ENCODE measurements at places on chromosomes 3 and 15.

- DNase-seq: no peak
These were observed 193.4 kb upstream of the RASGRP1 start for GRCh38 chr15:38758043-38758442.

- no peak for DNase-seq
These were observed 47.2 kb downstream of the MCF2L2 start for GRCh38 chr3:183381179-183381578.

GRCh38 chr15:69034352-69034751 lies 19.9 kb downstream of the NOX5 start:
- no peak for DNase-seq

GRCh38 chr15:81146466-81146865 lies 12.4 kb downstream of the CFAP161 start:
- DNase-seq: no peak

- no peak for DNase-seq
These were observed 137.9 kb downstream of the CBLB start for GRCh38 chr3:105730801-105731354.

DNA sequence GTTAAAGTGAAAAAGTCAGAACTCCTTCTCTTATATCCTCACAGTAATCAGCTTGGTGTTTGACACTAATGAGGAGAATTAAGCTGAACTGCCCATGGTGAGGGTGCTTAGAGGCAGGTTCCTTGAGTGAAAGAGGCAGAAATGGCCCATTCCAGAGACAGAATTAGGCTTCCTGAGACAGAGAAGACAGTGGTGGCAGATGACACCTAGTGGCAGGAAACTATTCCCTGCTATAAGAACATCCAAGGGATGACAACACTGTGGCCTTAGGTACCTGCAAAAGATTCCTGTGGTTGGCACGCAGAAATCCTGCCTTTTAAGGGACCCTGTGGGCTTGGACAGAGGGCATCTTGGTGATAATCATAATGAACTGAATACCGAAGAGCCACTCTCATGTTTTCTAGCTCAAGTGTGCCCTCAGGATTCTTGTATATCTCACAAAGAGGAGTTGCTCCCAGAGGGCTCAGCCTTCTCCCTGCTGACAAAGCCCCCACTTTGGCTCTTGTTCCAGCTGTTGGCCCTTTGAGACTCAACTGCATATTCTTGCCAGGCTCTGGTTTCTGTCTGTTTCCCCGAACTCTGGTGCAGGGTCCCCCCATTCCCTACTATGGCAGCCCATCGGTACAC lies 56.0 kb downstream of the KBTBD12 start:
- no peak for DNase-seq

DNA sequence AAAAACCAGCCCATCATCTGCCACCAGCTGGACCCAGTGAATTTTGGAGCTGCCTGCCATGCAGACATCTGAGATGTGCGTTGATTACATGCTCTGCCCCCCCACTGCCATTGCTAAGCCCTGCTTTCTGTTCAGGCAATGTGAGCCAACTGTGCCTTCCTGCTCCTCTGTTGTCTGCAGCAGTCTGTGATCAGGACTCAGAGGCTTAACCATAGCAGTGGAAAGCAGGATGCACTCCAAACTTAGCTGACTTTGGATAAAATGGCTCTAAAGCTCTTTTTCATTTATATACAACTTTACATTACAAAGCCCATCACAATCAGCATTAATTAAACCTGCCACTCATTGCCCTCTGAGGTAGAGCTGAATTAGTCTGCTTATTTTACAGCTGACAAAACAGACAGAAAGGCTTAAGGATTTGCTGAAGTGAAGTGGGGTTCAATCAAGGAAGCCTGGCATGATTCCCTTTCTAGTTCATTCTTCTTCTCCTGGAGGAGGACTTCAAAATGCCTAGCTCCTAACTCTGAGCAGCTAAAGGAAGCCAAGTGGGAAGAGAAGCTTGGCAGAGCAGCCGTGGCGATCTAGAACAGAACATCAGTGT lies 15.7 kb upstream of the RPS27L start:
- DNase-seq: no peak

DNA sequence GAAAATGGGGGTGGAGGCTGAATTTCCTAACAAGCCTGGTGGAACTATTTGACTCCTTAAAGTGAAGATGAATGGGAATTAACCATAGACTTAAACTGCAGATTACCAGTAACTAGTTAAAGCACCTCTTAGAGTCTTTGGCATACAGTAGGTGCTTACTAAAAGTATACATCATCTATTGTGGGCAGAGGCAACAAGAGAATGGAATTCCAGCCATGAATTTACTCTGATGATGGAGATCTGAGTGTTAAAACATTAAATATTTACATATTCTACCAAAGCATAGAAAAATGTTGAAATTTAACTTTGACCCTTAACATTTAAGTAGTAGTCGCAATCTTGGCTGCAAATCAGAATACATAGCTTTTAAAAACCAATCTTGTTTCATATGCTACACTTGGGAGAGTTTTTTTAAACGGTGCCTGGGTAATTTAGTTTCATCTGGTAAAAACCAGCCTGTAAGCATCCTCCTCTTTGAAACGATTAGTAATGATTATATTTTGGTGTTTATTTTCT lies 5.2 kb downstream of the UBA5 start:
- no peak for DNase-seq

DNA sequence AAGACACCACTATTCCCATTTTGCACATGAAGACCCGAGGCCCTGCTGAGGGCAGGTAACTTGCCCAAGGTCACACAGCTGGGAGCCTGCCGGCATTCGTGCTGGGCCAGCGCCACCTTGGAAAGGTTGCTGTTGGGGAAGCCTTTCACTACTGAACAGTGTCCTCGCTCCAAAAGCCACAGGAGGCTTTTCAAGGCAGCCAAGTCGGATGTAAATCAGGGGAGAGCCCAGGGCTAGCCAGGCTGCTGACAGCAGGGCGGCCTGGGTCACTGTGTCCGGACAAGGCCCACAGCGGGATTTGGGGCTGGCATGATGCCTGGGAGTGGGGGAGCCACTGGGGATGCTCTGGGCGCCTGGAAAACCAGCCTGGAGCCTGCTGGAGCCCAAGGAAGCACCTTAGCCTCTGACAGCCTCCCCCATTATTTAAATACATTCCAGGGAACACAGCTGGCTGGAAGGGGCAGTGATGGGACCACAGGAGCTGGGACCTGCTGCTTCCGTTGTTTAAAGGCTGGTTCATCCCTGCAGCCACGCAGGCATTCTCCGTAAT lies 10.5 kb downstream of the SLC6A6 start:
- DNase-seq: no peak

DNA sequence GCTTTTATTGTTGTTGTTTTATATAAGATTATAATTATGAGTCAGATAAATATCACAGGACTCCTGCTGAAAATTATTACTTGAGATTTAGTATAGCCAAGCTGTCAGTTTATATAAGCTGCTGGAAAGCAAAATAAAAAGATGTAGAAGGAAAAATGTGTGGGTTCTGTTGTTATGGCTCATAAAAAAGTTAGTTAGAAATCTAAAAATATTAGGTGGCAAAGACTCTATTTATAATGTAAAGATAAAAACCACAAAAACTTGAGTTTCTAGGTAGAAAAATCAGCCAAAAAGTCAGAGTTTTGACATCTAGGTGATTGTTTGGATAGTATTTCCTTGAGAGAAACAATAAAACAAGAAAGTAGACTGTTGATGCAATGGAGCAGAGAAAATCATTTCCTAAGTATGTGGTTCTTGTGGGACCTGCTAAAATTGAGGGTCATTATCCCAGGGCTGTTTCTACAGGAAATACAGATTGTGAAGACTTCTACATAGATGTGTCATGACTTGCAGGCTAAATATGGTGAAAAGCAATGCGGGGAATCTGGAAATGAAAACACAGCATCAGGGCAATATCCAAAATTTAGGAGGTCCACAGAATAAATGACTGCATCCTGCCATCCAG lies 1109.6 kb upstream of the CADM2 start:
- DNase-seq: no peak

GRCh38 chr3:188174317-188175044 lies 20.5 kb downstream of the LPP start:
- no peak for DNase-seq

GRCh38 chr3:43948013-43948412 lies 257.3 kb downstream of the ABHD5 start:
- no peak for DNase-seq

DNA sequence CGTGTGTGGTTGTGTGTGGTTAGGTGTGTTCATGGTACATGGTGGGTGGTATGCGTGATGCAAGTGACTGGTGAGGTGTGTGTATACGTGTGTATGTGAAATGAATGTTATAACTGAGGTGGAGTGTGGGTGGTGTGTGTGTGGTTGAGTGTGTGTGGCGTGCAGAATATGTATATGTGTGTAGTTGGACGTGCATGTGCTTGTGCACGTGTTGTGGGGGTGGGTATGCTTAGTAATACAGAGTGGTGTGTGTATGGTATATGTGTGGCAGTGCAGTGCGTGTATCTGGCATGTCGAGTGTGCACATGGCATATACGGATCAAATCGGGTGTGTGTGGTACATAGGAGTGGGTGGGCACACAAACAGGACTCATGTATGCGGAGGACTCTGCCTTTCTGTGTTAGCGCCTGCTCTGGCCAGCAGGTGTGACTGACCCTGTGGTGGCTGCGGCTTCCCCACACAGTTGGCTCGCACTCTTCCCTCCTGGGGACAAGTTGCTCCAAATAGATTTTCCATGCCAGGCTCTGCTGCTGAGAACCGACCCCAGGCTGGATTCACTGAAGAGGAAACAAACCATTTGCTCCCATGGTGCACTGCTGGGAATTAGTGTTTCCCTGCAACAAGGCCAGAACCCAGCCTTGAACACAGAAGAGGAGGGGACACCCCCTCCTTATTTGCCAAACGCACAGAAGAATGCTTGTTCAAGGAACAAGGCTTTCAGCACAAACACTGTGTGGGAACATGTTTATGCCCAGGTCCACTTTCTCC lies 1.2 kb upstream of the C3orf70 start:
- DNase-seq: no peak

- DNase-seq: no peak
These were observed 2.7 kb downstream of the BCL6 start for GRCh38 chr3:187742351-187743171.

GRCh38 chr15:57892181-57892580 lies 173.3 kb downstream of the ALDH1A2 start:
- no peak for DNase-seq

- DNase-seq: no peak
These were observed 9.5 kb downstream of the ADAMTS17 start for GRCh38 chr15:100332231-100332630.

DNA sequence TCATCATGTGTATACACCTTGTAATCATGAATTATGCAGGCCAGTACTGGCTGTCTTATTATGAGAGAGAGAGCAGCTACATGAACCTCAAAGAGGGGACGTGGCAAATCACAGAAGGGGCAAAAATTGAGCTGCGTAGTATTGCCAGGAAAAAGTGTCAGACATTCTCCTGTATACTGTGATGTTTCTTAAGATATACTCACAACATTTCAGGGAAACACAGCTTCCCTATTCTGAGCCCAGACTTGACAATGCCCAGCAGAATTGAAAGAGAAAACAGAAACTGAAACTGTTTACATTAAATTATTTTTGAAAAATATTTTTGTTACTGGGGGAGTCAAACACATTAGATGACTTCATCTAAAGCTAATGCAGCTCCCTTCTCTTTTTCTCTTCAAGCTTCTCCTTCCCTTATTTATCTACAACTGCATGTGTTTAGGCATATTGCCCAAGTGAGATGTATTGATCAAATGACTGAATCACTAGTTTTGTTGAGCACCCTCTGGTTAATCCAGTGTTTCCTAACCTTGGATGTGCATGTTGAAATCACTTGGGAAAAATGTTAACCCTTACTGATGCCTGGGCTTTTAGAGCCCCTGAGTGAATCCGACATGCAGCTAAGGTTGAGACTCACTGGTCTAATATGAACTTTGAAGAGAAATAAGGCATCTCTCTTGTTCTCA lies 39.5 kb downstream of the CADPS start:
- DNase-seq: no peak

DNA sequence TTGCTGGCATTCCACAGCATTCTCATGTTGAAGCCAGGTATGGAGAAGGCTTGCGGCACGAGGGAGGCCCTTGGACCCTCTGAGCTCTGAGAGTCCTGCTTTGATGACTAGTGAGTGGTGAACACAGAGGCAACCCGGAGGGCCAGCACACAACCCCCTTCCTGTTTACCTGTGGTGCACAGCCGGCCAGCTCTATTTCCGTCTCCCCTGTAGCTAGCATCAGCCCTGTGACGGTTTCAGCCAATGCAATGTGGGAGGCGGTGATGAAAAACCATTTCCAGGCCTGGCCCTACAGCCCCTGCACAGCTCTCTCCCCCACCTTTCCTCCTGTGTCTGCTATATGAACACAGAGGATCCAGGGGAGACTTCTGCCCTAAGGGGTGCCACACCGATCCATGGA lies 76.8 kb upstream of the KLHL25 start:
- DNase-seq: no peak

DNA sequence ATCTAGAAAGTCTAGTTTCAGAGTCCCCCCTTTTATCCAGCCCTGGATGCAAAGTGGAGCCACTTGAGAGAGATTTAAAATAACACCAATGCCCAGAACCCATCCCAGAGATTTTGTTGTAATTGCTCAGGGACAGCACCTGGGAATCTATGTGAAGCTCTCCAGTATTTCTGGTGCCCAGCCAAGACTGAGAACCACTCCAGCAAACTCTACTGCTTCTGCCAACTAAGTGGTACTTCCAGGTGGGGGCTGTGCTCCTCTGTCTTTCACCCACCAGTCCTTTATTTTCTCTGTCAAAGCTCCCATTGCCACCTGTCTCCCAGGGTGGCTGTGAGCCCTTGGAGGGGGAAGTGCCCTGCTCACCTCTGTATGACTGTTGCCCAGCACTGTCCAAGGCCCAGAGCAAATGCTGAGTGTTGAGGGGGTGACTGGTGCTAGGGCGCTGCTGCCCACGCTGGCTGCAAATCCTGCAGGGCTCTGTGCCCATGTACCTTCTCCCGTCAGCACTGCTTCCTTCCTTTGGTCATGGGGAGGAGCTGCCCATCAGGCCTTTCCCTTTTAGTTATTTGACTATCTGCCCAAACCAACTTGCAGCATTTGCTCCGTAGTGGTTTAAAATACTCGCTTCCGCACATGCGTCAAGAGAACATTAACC lies 9.4 kb downstream of the CLSTN2 start:
- no peak for DNase-seq

All from stimulated activated CD4-positive, alpha-beta T cell treated with anti-CD3 and anti-CD28 coated beads, Interleukin-1b, Interleukin-23, amount 100 ng/mL, for 1 hour (primary cell).